Activated CD4-positive, alpha-beta T cell treated with anti-CD3 and anti-CD28 coated beads for 48 hours (primary cell): ENCODE measurements at places on chromosomes 5 and 9.
A peak's percentile ranks its signal among the peaks of the same experiment; 100 is the strongest.

GRCh38 chr5:116517488-116517887 is 57.1 kb downstream of the SEMA6A start:
- no peak for DNase-seq

DNA sequence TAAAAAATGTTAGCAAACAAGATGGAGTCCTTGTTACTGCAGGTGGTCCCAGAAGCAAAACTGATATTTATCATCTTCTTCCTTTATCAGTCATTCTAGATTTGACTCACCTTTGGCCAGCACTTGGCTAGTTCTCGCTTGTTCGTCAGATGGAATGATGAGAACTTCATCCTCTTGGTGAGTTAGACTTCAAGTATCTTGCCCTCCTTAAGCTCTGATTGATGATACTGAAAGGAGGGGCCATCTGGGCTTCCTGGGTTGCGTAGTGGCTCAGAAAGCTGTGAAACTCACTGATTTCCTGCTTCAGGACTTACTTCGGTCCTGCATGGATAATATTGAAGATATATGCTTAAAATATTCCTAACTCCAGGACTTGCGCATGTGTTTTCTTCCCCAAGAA is 1248.2 kb upstream of the CDH9 start:
- no peak for DNase-seq

- no peak for DNase-seq
These were observed 2.7 kb downstream of the CXCL14 start for GRCh38 chr5:135576075-135576599.

- no peak for DNase-seq
These were observed 92.7 kb upstream of the PTCH1 start for GRCh38 chr9:95609426-95609825.

GRCh38 chr9:137315581-137316011 is 13.5 kb upstream of the NRARP start:
- no peak for DNase-seq

- peak; percentile 57 for DNase-seq
These were observed 135.0 kb upstream of the IRX4 start for GRCh38 chr5:2017540-2018389.

DNA sequence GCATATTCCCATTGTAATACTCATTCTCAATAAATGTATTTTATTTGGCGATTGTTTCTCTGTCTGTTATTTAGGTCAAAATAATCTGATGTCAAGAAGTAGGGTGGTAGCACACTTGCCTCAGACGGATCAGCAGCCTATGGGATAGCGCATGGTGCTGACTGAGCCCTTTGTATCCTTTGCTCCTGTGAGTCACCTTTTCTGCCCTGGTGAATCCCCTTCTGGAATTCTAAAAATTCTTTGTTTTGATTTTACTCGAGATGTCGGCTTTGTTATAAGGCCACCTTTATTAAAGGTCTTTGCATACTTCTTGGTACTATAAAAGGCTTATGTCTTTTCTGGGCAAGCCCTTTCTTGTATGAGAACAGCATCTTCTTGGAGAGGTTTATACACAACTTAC is 1187.8 kb downstream of the CDH9 start:
- no peak for DNase-seq

DNA sequence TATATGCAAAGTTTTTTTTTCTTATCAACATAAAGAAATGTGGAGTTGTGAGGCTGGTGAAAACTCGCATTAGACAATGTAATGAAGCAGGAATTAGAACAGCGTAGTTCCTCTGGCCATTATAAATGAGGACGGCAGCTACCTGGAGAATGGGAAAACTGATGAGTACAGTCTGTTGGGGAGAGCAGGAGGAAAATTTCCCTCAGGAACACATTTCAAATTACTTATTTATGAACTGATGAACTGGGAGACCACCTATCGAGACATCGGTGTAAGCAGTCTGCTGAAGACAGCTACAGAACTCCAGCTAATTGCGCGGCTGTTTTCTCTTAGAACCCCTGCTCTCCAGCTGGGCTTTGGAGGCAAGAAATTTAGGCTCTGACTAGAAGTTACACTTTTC is 343.9 kb upstream of the CLINT1 start:
- no peak for DNase-seq

DNA sequence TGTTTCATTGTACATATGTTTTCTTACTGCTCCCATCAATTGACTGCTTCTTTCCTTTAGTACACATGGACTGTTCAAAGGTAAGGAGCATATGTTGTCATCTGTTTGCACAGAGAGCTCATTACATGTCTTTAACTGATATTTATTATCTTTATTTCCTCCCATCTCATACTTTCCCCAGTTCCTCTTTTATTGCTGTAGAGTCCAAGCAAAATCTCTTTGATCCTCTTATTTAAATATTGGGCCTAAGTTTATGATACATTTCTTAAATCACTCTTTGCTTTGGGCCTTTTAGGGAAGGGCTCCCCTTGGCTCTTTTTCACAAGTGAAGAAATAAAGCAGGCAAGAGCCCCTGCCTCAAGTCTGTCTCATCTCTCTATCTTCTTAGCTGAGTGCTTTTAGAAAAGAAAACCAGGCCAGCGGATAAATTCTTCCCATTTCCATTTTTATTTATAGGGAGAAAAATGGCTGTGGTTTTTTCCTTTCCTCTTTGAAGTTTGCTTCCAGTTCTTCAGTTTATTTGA is 152.4 kb downstream of the DOCK2 start:
- no peak for DNase-seq

GRCh38 chr9:94761481-94761880 is 35.0 kb downstream of the AOPEP start:
- no peak for DNase-seq

DNA sequence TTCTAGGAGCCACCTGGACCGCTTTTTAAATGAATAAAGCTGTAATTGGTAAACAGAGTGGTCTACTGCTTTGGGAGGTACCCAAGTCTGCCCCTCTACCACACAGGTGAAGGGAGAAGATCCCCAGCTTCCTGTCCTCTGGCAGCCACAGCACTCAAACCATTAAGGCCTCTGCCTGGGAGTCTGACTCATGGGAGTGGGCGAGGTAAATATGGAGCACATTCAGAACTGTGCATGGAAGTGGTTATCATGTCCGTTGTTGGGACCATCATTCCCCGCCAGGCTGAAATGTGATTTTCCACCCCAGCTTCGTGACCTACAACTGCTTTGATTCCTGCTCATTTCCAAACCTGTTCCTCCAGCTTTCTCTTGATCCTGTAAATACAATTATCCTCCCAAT is 59.5 kb upstream of the ALDH1B1 start:
- no peak for DNase-seq
